ENCODE measurements at places on chromosomes 2 and 18. TPM values are rescaled to one million over a fixed set of nuclear protein-coding genes. Genes with fewer than 3 reads are reported as not detected.

DNA sequence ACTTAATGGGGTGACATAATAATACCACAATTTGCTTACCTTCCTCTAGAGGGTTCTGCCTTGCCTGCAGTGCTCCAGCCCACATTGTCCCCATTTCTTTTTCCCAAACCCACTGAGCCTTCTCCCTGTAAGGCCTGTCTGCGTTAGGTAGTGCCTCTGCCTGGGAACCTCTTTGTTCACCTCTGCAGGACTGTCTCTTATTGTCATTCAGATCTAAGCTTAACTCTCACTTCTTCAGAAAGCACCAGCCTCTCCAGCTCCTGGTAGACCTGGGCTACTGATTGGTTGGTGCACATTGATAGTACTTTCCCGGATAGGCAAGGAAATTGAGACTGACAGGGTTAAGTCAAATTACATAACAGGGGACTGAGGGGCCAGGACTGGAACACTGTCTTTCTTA, 49.1 kb downstream of the CCDC85A start:
- no peak for DNase-seq

GRCh38 chr2:206231669-206232286, 42.7 kb upstream of the ZDBF2 start:
- no peak for DNase-seq

DNA sequence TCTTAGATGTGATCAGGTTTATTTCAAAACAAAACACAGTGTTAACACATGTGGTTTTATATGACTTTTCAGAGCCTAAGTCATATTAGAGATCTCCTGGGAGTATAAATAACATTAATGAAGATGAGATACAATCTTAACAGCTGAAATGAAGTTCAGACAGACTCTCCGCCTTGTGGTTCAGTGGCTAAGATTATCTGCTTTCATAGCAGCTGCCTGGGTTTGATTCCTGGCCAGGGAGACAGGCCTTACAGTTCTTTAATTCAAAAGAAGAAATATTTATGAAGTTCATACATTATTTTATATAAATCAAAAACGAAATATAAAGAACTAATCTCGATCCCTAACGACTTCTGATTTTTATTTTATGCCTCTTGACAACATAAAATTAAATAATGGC, 35.2 kb upstream of the TTC32 start:
- DNase-seq, result no peak

The POMC gene
- 12.8 TPM for total RNA-seq
